ENCODE measurements at places on chromosomes 4 and X. TPM values are rescaled to one million over a fixed set of nuclear protein-coding genes. Genes with fewer than 3 reads are reported as not detected.

Gene RAB39B
- total RNA-seq = not detected

DNA sequence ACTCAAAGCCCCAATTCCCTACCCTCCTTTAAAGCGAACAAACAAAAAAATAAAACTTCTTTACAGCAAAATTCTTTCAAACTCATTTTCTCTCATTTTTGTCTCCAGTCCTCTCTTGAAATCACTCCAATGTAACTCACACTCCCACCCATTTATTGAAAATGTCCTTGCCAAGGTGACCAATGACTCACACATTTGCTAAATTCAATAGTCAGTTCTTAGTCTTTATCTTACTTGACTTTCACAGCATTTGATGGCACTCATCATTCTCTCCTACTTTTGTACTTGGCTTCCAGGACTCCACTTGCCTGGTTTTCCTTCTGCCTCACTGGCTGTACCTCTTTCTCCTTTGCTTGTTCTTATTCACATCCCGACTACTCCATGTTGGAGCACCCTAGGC is 19.9 kb downstream of the CC2D2A start:
- no peaks in the 10 kb centered on the region for H3K27me3 ChIP-seq
- DNase-seq = no peak
- H3K4me3 ChIP-seq = no peak overlapping the region
- no peaks in the 10 kb centered on the region for H3K36me3 ChIP-seq
- H3K4me1 ChIP-seq = 0 out of 2 replicates have a peak, but pooled peaks cover 6% of the 10 kb centered on the region

DNA sequence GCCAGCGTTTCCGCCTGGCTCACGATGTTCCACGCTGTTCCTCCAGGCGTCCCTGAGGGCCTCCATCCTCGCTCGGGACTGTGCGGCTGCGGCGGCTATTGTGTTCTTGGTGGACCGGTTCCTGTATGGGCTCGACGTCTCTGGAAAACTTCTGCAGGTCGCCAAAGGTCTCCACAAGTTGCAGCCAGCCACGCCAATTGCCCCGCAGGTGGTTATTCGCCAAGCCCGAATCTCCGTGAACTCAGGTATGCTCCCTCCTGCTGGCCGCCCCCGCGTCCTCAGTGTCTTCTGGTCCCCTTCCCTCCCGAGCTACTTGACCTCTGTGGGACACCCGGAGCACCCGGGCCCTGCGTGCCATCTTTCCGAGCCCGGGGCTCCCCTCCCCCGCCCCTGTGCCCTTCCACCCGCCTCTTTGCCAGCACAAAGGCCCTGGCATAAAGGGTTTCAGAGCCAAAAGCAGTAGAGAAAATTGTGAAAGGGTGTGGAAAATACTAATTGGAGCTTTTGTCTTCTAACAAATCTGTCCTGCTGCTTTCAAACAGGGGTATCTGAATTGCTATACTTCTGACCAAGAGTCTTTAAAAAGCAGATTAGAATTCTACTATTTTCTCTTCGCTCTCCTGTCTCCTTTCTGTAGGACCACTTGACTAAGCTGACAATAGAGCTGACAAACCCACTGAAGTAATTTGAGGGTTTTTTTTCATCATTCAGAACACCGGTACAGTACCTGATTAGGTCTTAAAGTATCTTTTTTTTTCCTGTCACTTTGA is 104.0 kb downstream of the NEUROG2 start:
- H3K4me3 ChIP-seq = no peak overlapping the region
- DNase-seq = no peak
- no peaks in the 10 kb centered on the region for H3K4me1 ChIP-seq
- H3K27ac ChIP-seq = no peak overlapping the region

Gene MXRA5
- total RNA-seq = 0.22 TPM

Measured in SJSA1 (cell line).